DND-41 (cell line): ENCODE measurements at places on chromosomes 6 and 20.
A peak's percentile ranks its signal among the peaks of the same experiment; 100 is the strongest.

GRCh38 chr6:3665608-3666007 lies 85.9 kb downstream of the PXDC1 start:
- H3K27ac ChIP-seq: no peak overlapping the region
- H3K36me3 ChIP-seq: no peaks in the 10 kb centered on the region
- no peaks in the 10 kb centered on the region for H3K4me1 ChIP-seq
- no peak for DNase-seq

DNA sequence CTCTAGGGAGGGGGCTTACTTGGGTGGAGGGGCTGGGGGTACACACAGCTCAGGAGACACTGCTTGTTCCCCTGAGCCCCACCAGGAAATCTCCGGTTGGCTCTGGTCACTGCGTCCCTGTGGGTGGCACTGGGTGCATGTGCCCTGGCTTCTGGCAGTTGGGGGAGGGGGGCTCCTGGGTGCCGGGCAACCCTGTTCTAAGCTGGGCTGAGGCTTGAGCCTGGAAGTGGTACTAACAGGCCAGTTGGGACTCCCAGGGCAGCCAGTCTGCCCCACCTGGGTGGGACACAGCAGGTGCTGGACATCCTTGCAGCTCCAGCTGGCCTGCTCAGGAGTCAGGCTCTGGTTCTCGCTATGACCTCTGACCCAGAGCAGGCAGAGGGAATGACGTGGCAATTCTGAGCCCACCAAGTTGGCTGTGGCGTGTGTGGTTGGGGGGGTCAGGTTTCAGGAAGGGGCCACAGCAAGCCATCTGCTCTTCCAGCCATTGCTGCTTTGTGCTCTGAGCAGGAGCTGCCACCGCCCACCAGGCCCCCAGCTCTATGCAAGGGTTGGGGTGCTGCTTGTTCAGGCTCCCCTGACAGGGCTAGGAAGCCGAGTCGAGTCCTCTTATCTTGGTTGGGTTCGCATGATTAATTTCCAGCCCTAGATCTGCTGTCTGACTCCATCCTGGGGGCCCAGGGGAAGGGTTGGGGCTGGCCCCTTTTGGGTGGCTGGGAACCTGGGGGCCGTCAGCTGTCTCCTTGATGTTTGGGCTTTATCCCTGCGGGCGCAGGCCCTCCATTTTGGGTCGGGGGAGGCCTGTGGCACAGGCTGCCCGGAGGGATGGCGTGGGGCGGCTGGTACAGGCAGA lies 590 bp downstream of the C20orf204 start:
- peaks cover 32% of the 10 kb centered on the region for H3K36me3 ChIP-seq
- no peak for DNase-seq
- no peak overlapping the region for H3K27ac ChIP-seq

DNA sequence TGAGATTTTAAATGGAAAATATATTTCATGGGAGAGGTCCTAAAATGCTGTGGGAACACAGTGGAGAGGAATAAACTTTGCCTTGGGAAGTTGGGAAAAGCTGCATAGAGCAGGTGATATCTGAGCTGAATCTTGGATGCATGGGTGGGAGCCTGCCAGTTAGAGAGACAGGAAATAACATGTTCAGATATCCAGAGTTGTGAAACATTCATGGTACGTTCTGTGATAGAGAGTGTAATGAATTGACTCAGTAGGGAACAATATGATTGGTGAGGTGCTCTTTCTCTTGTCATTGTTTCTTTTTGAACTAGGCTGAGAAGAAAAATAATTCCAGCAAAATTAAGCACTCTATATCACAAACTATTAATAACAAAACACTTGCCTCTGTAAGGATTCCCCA lies 72.8 kb downstream of the RPS12 start:
- no peaks in the 10 kb centered on the region for H3K27me3 ChIP-seq
- no peaks in the 10 kb centered on the region for H3K4me1 ChIP-seq
- no peaks in the 10 kb centered on the region for H3K36me3 ChIP-seq
- H3K4me3 ChIP-seq: no peak overlapping the region
- DNase-seq: no peak
- no peak overlapping the region for H3K27ac ChIP-seq

DNA sequence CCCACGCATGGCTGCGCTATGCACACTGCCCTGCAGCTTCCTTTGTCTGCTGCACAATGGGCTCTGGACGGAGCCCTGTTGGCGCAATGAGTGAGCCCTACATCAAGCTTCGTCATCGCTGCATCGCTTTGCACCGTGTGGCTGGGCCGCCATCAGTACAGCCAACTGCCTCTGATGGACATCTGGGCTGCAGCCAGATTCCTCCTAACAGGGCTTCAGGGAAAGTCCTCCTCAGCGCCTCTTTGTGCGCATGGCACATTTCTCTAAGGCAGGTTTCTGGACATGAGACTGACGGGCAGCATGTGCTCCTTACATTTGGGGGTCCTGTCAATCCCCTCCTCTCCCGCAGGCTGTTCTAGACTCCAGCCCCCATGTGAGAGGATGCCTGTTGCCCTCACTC lies 29.7 kb upstream of the ANGPT4 start:
- H3K4me1 ChIP-seq: no peaks in the 10 kb centered on the region
- H3K4me3 ChIP-seq: no peak overlapping the region
- peaks cover 7% of the 10 kb centered on the region for H3K27me3 ChIP-seq

GRCh38 chr6:10954590-10955010 lies 67.7 kb downstream of the SYCP2L start:
- no peaks in the 10 kb centered on the region for H3K4me1 ChIP-seq
- DNase-seq: peak; percentile 65
- no peaks in the 10 kb centered on the region for H3K27me3 ChIP-seq

DNA sequence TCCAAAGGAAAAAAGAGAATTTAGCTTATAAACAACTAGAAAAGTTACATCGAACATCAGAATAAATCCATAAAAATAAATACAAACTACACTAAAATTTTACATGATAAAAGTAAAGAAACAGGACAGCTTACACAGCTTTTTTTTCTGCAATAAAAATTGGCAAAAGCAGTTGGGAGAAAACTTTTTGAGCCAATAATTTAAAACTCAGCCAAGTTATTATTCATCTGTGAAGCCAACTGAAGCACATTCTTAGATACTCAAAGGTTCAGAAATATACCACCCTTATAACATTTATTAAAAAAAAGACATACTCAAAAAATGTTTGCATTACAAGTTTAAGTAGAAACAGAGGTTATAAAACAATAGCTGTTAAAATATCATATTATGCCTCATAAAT lies 23.7 kb upstream of the RSPO3 start:
- H3K27ac ChIP-seq: no peak overlapping the region
- DNase-seq: no peak
- H3K4me1 ChIP-seq: no peaks in the 10 kb centered on the region
- no peaks in the 10 kb centered on the region for H3K27me3 ChIP-seq
- no peaks in the 10 kb centered on the region for H3K36me3 ChIP-seq

DNA sequence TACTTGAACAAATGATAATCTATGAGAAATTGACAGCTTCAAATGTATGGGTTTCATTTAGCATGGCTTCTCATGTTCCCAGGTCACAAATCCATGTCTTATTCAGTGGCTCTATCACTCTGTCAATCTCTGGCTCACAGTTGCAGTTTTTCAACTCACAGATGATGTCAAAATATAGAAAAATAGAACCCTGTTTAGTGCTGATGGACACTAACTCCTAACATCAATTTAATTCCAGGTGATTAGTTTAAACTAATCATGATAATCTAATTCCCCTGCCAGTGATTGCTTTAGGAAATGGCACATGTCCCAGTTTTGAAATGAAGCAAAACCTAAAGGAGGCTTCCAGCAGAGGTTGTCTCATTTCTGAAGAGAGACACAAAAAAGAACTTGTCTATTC lies 13.0 kb downstream of the KHDC1 start:
- DNase-seq: no peak
- no peak overlapping the region for H3K27ac ChIP-seq

DNA sequence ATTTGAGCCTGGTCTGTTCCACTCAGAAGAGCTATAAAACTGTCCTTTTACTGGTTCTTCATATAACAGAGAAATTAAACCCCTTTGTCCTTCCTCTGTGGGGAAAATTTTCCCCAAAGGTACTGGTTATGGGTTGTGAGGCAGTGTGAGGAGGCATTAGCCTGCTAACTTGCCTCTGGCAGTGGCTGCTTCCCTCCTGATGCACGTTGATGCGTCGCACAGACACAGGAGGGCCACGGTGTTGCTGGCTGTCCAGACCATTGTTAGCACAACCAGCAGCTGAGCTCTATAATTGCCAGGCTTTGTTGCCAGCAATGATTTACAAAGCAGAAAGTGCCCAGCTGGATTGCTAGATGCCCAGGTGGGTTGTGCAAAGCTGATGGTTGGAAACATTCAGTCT lies 10.1 kb downstream of the AAR2 start:
- H3K27ac ChIP-seq: no peak overlapping the region
- H3K4me1 ChIP-seq: no peaks in the 10 kb centered on the region
- no peak for DNase-seq
- no peak overlapping the region for H3K4me3 ChIP-seq

DNA sequence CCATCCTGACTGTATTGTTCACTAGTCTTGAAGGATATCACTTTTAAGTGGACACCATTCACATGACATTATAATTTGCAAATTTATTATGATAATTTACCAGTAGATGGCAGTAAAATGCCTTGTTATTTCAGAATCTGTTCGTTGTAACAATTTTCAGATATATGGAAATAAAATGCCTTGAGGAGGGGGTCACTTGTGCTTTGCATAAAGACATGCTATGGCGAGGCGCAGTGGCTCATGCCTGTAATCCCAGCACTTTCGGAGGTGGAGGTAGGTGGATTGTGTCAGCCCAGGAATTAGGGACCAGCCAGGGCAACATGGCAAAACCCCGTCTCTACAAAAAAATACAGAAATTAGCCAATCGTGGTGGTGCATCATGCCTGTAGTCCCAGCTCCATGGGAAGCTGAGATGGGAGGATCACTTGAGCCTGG lies 9.0 kb upstream of the NCOA6 start:
- no peaks in the 10 kb centered on the region for H3K27me3 ChIP-seq
- DNase-seq: no peak
- H3K4me3 ChIP-seq: no peak overlapping the region
- no peaks in the 10 kb centered on the region for H3K36me3 ChIP-seq
- H3K27ac ChIP-seq: no peak overlapping the region

- no peak overlapping the region for H3K27ac ChIP-seq
- no peak overlapping the region for H3K4me3 ChIP-seq
- H3K4me1 ChIP-seq: no peaks in the 10 kb centered on the region
- peaks cover 32% of the 10 kb centered on the region for H3K27me3 ChIP-seq
Observed at GRCh38 chr20:4401601-4402000, 320.1 kb upstream of the PRND start.

DNA sequence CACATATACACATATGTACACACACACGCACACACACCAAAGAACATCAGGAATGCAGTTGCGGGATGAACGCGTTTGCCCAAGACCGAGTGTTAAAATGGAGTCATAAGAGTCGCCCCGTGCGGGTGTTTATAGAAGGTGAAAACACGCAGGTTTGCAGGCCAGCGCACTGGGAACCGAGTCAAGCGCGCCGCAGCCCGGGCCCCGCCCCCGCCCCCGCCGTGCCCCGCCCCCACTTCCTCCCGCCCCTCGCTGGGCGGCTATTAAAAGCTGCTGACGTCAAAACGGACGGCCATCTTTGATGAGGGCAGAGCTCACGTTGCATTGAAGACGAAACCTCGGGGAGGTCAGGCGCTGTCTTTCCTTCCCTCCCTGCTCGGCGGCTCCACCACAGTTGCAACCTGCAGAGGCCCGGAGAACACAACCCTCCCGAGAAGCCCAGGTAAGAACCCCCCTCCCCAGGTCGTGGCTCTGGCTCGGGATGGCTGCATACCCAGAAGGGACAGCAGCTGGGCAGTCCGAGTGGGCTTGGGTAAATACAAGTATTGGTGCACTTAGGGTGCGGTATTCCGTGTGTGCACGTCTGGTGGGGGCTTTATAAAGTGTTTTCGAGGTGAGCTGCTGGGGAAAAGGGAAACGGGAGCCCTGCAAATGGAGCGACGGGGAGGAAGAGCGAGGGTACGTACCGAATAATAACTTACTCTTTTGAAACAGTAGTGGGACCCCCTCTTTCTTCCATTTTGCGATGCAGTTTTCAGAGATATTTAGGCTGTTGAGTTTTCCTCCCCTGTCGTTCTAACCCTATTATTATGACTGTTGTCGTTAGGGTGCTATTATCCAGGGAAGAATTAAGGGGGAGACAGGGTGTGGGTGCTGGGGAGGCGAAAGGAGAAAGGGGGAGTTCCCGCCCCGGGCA lies at the start of gene SNAP25:
Gene SNAP25 (plus strand): TSS at position 295 of the 916 bp plus-strand sequence. CDS start 56,662 bp downstream, outside the sequence.
- H3K27ac ChIP-seq: no peak within 1 kb of the TSS
- no peak for DNase-seq
- no peak within 1 kb of the TSS for H3K4me3 ChIP-seq
- H3K36me3 ChIP-seq: no peaks in the 10 kb centered on the region
- H3K27me3 ChIP-seq: no peaks in the 10 kb centered on the region

DNA sequence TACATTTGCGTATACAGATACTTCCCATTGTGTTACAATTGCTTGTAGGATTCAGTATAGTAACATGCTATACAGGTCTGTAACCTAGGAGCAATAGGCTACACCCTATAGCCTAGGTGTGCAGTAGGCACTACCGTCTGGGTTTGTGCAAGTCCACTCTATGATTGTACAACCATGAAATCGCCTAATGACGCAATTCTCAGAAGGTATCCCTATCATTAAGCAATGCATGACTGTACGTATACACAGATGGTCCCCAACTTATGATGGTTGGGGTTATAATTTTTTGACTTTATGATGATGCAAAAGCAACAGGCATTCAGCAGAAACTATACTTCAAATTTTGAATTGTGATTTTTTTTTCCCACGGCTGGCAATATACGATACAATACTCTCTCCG lies 458.2 kb upstream of the NOX3 start:
- DNase-seq: no peak
- H3K36me3 ChIP-seq: no peaks in the 10 kb centered on the region
- no peak overlapping the region for H3K27ac ChIP-seq
- H3K27me3 ChIP-seq: no peaks in the 10 kb centered on the region
- no peaks in the 10 kb centered on the region for H3K4me1 ChIP-seq

DNA sequence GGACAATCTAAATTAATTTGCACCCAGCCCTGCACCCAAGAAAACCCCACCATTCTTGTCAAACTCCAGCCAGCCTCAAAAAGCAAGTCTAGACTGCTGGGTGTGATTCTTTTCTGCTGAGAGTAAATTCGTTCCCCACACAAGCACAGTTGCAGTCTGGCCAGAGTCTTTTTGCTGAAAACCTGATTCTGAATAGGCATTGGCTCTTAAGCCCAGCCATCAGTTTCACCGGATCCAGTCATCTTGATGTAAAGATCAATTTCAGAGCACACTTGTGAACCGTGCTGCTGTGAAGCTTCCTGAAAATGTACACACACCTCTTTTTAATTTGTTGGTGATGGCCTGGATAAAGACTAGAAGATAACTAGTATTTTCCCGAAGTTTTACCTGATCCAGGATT lies 159.4 kb upstream of the GGTLC1 start:
- H3K4me3 ChIP-seq: no peak overlapping the region
- DNase-seq: no peak
- peak overlapping the region; percentile 87 for H3K27ac ChIP-seq
- no peaks in the 10 kb centered on the region for H3K27me3 ChIP-seq
- peaks cover 24% of the 10 kb centered on the region for H3K4me1 ChIP-seq
- no peaks in the 10 kb centered on the region for H3K36me3 ChIP-seq

GRCh38 chr20:31661625-31662371 lies 24.1 kb downstream of the COX4I2 start:
- peaks cover 36% of the 10 kb centered on the region for H3K36me3 ChIP-seq
- H3K27me3 ChIP-seq: no peaks in the 10 kb centered on the region
- no peak overlapping the region for H3K4me3 ChIP-seq
- peak overlapping the region; percentile 78 for H3K27ac ChIP-seq

- no peaks in the 10 kb centered on the region for H3K27me3 ChIP-seq
- no peak overlapping the region for H3K4me3 ChIP-seq
- no peak for DNase-seq
- peaks cover 12% of the 10 kb centered on the region for H3K4me1 ChIP-seq
- H3K27ac ChIP-seq: no peak overlapping the region
Observed at GRCh38 chr6:137942736-137943135, 75.7 kb downstream of the TNFAIP3 start.

- DNase-seq: no peak
- H3K4me3 ChIP-seq: no peak overlapping the region
- no peaks in the 10 kb centered on the region for H3K4me1 ChIP-seq
- H3K27ac ChIP-seq: no peak overlapping the region
- H3K27me3 ChIP-seq: no peaks in the 10 kb centered on the region
Observed at GRCh38 chr20:21514553-21515251, 838 bp upstream of the NKX2-2 start.
